Stimulated activated CD8-positive, alpha-beta memory T cell treated with anti-CD3 and anti-CD28 coated beads, Interleukin-2, amount 100 ng/mL, for 1 hour (primary cell): ENCODE measurements at places on chromosomes 2 and 18.

- DNase-seq = no peak
Observed at GRCh38 chr18:8116341-8117005, 492.8 kb upstream of the RAB12 start.

- DNase-seq = no peak
Observed at GRCh38 chr2:166675553-166675952, 181.5 kb upstream of the SCN7A start.

DNA sequence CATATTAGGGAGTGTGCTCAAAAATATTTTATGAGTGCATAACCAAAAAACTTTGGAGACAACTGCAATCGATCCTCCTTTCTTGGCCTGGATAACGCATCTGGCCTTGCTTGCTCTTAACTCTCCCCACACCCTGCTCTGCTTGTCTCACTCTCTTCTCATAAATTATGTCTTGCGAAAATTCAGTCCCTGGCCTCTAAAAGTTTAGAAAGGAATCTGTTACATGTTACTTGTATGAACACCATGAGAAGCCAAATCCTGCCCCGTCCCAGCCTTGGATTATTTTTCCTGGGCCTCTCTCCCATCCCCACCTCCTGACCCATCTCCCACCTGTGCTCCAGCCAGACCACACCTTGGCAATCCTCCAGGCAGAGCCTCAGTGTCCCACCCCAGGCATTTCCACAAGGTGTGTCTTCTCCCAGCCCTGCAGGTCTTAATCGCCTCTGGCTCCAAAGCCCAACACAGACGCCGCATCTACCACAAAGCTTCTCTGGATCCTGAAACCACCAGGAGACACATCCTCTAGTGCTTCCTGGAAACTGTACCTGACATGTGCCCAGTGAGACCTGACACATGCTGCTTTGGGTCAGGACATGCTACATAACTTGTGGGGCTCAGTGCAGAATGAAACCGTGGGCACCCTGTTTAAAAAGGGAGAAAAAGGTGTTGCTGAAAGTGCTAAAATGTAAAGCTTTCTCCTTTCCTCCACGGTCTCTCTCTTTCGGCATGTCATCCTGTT, 99.6 kb upstream of the ST3GAL5 start:
- no peak for DNase-seq

DNA sequence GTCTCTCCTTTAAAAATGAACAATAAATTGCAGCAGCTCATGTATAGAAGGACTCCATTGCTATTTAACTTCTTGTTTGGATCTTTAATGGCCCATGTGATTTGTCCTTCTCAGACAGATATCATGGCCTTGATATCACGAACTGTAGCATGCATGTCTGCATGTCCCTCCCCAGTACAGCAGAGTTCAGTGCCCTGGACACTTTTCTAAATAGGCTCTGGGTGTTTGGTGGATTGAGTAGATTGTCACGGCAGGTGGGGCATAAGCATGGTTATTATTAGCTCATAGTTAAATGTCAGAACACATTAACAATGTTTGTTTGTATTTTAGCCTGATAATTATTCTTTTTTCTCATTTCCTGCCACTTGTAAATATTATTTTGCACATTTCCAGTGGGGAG, 118.3 kb downstream of the LRRTM1 start:
- DNase-seq = no peak

DNA sequence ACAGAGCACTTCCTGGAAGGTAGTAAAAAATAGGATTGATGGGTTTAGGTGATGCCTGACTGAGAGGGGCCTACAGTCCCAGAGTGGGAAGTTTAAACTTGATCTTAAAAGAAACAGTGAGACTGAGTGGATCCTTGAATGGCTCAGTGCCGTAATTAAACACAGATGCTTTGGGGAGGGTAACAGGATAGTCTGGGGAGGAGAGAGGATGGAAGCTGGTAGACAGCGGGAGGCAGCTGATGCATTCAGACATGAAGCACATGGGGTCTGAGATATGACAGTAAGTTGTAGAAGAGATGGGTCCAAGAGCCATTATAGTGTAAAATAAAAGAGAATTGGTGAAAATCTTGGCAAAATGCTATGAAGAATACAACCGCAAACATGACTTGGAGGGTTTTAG, 54.4 kb downstream of the AOX1 start:
- no peak for DNase-seq

- DNase-seq = no peak
Observed at GRCh38 chr2:9235147-9236044, 28.8 kb downstream of the ASAP2 start.

- DNase-seq = no peak
Observed at GRCh38 chr2:135785032-135785431, 43.4 kb downstream of the UBXN4 start.

GRCh38 chr2:159137511-159138241, 148.8 kb downstream of the WDSUB1 start:
- no peak for DNase-seq

DNA sequence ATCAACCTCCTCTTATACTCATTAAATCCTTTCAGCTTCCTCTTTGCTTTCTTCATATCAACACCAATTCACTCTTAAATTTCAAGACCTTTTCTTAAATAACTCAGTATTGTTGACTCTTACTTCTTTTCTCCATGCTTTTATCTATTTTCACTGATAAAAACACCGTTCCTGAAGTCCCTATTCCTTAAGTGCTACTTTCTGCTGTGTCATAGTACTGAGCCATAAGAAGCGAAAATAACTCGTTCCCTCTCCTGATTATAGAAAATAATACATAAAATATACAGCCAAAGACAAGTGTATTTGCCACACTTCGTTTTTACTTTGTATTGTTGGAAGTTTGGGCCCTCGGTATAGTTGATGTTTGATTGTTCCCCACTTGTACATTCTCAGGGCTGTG, 181.0 kb downstream of the DIS3L2 start:
- no peak for DNase-seq

- no peak for DNase-seq
Observed at GRCh38 chr18:73199151-73199550, 331.4 kb upstream of the NETO1 start.

GRCh38 chr2:206774871-206775270, 9.5 kb downstream of the FASTKD2 start:
- no peak for DNase-seq

- DNase-seq = no peak
Observed at GRCh38 chr2:126115975-126116374, 540.0 kb upstream of the GYPC start.

DNA sequence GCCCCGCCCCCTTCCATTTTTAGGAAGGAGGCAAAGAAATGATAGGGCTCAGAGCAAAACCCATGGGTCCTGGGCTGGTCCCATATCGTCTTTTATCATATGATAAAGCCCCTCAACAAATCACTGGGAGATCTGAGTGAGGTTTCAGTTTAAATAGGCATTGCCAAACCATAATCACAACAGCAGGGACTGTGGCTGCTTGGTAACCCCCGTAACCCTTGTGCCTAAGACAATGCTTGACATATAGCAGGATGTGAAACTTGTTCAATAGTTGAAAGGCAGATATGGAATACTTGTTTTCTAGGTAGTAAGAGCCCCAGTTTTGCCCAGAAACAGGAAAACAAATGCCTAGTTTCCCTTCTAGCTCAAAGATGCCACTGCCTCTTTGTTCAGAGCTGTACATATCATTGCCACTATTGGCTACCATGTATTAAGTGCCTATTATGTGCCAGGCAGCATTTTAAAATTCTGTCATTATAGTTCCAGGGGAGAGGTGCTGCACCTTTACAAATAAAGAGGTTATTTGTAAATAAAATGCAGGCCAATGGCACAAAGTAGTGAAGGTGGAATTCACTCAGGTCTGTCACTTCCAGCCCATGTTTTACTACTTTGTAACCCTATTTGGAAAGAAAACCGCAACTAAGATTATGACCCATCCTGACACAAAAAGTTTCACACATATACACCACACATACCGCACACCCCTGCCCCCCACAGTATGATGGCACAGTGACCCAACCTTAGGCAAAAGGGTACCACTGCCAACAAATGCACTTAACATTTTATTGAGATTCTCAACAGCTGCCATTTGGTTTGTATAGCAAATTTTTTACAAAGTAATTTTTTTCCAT, 14.2 kb downstream of the NAGK start:
- DNase-seq = no peak

- no peak for DNase-seq
Observed at GRCh38 chr18:12651651-12652050, 6.3 kb downstream of the SPIRE1 start.

- no peak for DNase-seq
Observed at GRCh38 chr18:24959051-24959476, 392.9 kb downstream of the ZNF521 start.

DNA sequence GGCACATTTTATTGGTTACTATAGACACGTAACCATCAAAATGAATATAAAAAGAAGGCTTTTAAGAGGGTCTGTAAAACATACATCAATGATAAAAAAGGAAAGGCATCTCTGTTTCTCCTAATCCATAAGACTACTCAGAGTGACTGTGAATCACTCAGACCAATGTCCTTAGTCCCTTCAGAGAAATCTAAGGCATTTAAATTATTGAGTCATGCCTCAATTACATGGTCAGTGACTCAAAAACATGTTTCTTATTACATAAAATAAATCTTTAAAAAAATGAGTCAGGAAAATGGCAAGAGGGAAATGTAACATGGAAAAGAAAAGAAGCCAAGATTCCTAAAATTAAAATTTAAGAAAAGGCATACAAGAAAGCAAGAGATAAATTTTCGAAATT, 146.6 kb downstream of the ERBB4 start:
- no peak for DNase-seq

DNA sequence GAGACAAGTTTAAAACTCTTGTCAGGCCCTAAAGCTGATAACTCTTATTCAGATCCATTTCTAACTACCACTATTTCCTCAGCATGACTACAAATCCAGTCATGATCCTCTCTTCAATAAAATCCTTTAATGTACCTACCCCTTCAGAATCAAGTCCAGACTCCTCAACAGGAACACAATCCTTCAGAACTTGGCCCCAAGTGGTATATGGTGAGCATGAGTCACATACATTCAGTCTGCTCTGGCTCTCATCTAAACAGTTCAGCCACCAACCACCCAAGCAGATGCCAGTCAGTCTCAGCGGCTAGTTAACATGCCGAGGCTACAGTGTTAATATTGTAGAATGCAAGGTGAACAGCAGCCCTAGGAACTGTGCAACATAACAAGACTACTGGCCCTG, 9.7 kb downstream of the LMAN2L start:
- DNase-seq = no peak

DNA sequence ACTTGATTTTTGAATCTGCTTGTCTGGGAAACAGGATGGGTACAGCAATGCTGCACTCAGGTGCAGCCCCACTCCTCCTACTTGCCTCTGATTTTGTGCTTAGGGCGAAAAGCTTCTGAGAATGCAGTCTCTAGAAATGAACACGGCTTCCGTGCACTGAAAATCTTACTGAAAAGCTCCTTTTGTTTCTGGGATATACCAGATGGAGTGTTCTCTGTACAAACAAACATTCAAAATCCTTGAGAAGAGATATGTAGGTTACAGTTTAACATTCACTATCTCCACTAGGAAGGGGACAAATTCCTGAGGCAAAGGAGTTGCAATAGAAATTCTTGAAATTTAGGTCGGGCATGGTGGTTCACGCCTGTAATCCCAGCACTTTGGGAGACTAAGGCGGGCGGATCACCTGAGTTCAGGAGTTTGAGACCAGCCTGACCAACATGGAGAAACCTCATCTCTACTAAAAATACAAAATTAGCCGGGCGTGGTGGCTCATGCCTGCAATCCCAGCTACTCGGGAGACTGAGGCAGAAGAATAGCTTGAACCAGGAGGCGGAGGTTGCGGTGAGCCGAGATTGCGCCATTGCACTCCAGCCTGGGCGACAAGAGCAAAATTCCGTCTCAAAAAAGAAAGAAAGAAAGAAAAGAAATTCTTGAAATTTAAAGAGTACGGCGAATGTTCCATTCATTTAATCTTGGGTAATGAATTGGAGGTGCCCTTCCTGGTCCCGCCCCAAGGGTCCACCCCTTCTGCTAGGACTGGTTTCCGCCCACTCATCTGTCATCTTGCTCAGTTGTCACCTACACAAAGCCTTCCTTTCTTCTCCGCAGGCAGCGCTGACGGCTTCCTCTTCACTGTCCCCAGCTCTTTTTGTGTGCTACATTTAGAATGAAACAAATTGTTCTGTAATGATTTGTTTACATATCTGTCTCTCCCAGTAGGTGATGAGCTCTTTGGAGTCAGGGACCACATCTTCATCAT, 92.4 kb downstream of the SOCS6 start:
- no peak for DNase-seq

DNA sequence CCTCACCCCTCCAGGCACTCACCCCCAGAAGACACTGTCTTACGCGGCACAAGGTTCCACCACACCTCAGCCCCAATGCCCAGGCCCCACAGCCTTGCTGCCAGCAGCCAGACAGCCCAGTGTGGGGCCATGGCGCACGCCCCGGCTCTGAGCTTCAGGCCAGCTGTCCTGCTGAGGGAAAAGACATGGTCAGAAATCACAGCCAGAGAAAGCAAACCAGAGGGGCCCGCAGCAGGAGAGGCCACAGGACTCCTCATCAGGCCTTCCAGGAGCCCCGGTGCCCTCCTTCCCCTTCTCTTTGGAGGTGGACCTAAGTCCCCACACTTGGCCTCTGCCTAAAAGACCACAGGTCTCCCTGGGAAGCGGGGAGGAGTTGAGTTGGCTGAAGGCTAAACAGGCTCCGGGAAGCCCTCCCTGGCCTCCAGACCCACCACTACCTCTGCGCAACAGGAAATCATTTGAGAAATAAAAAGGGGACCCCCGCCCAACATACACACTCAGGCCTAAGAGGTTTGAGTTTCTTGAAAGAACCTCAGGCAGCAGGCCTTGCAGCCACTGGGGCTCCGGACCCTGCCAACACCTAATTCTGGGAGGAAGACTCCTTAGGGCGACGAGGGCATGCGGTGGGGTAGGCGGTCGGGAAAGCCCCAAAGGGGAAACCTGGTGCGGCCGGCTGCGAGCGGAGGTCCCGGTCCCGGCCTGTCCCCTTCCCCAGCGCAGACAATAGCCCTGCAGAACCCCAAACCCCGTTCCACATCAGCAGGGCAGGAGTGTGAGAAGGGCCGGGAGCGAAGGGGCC, 1.9 kb downstream of the SEMA4C start:
- DNase-seq = no peak

DNA sequence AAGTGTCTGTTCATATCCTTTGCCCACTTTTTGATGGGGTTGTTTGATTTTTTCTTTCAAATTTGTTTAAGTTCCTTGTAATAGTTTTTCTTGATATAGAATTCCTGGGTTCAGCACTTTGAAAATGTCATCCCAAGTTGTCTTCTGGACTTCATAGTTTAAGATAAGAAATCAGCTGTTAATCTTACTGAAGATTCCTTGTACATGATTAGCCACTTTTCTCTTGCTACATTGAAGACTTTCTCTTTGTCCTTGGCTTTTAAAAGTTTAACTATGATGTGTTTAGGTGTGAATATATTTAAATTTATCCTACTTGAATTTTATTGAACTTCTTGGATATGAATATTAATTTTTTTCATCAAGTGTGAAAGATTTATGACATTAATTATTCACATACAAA, 387.2 kb upstream of the CWC22 start:
- no peak for DNase-seq

DNA sequence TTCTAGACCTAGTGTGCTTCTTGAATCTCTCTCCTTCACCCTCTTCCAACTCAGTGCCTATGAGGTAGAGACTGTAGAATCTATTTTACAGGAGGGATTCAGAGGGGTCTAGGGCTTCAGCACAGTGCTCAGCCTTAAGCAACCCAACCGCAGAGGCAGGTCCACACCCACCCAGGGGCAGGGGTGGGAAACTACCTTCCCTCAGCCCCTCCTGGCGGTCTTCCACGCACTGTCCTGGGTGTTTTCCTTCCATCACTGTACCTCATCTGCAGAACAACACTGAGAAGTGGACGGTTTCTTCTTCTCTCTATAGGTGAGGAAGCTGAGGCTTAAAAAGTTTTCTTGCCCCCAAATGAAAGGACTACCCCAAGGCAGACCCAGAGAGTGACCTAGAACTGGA, 222.3 kb downstream of the ALK start:
- DNase-seq = no peak
